ENCODE measurements at places on chromosomes 16 and 17. TPM values are rescaled to one million over a fixed set of nuclear protein-coding genes. Genes with fewer than 3 reads are reported as not detected.

Gene CPNE2
- 7.1 TPM for polyA plus RNA-seq

Gene SLC13A2
- not detected for polyA plus RNA-seq

Gene TPSB2
- 0.23 TPM for polyA plus RNA-seq

Gene SLFN11
- polyA plus RNA-seq: 0.19 TPM

Gene SHBG
- 0.90 TPM for polyA plus RNA-seq

Gene FN3KRP
- polyA plus RNA-seq: 15.1 TPM

Gene CHST4
- polyA plus RNA-seq: 4.3 TPM

Gene CSH2
- 0.43 TPM for polyA plus RNA-seq

Gene CDH8
- polyA plus RNA-seq: 7.1 TPM

Gene LLGL1
- 5.9 TPM for polyA plus RNA-seq

Gene PRR29
- polyA plus RNA-seq: 0.24 TPM

Gene FAHD1
- 24.2 TPM for polyA plus RNA-seq

Gene CMTM2
- polyA plus RNA-seq: not detected

Gene SLC47A2
- not detected for polyA plus RNA-seq

Gene HAS3
- 7.3 TPM for polyA plus RNA-seq

Gene KRT36
- polyA plus RNA-seq: not detected

Gene ANKFN1
- not detected for polyA plus RNA-seq

Gene ZG16
- not detected for polyA plus RNA-seq

Gene SLC5A10
- polyA plus RNA-seq: not detected

Gene HIC1
- 0.23 TPM for polyA plus RNA-seq

Gene GFAP
- polyA plus RNA-seq: 0.73 TPM

Gene SPATA32
- not detected for polyA plus RNA-seq

Gene VAT1L
- polyA plus RNA-seq: 11.0 TPM

All from GM23338 (cell line).